Lung microvascular endothelial cell (primary cell): ENCODE measurements at places on chromosomes 5 and 9. TPM values are rescaled to one million over a fixed set of nuclear protein-coding genes. Genes with fewer than 3 reads are reported as not detected.

DNA sequence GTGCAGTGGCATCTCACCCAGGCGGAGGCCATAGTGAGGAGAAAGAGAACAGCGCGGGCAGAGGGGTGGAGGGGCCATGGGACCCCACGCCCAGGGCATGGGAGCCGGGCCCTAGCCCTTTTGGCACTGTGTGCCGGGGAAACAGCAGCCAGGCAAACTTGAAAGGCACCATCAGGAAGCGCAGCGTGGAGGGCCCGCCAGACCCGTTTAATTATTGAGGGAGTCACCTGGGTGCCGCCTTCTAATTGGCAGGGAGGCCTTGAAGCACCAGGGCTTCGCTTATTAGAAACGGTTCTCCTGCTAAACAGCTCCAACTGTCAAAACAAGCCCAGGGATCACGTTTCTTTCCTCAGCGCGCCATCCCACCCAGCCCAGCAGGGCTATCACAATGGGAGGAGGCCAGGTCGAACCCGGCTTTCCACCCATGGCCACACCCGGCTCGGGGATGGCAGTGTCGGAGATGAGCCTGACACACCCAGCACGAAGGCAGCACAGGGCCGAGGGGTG, 104.6 kb upstream of the SARDH start:
- DNase-seq, result no peak

GRCh38 chr9:98943682-98944056, at the start of gene COL15A1:
TSS of gene COL15A1 (plus strand) at chr9:98943907. CDS start at chr9:98944062, 155 bp downstream.
- no peak for DNase-seq

SLC6A19 gene
- total RNA-seq, result not detected in 2 replicates

FANCG gene
- 9.7 and 13.3 TPM in 2 replicates for total RNA-seq
